ENCODE measurements at places on chromosomes 7 and 10.
A peak's percentile ranks its signal among the peaks of the same experiment; 100 is the strongest.

GRCh38 chr10:11797847-11798633 is 25.1 kb upstream of the PROSER2 start:
- DNase-seq: no peak

- DNase-seq: no peak
Measured at GRCh38 chr10:88019753-88020152, 156.3 kb downstream of the PTEN start.

GRCh38 chr10:77251297-77252013 is 386.2 kb downstream of the KCNMA1 start:
- DNase-seq: no peak

- DNase-seq: no peak
Measured at GRCh38 chr7:137985897-137986251, 16.0 kb downstream of the CREB3L2 start.

DNA sequence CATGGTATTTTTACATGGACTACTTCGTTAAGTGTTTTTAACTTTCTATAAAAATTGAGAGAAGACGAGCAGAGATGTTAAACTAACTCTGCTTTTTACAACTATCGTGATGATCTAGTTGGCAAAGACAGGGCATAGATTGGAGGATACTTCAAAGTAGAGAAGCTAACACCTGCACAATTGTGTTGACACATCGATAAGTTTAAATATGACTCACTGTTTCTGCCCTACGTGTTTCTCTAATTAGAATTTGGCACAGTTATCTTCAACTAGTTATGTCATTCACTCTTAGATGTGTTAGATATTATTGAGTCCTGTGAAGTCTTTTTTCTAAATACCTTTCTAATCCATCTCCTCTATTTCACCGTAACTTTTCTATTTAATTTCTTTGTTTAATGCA is 68.5 kb upstream of the FERD3L start:
- DNase-seq: no peak

DNA sequence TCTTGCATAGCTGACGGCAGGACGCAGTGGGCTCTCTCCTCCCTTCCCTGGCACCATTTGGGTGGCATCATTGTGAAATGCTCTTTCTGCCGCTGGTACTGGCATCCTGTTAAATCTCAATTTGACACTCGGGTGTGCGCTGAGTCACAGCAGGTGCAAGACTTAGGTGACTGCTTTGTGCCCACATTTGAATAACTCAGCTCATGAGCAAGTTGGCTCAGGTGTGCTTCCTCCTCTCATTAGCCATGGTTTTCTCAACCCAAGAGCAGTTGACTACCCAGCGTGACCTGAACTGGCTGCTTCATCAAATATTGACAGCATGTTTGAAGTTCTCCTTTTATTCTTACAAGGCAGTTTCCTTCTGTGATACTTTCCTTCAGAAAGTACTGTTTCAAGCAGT is 24.6 kb upstream of the NFE2L3 start:
- DNase-seq: no peak

- no peak for DNase-seq
Measured at GRCh38 chr10:33655921-33656320, 321.5 kb upstream of the NRP1 start.

GRCh38 chr10:11901833-11902475 is 78.8 kb downstream of the PROSER2 start:
- no peak for DNase-seq

DNA sequence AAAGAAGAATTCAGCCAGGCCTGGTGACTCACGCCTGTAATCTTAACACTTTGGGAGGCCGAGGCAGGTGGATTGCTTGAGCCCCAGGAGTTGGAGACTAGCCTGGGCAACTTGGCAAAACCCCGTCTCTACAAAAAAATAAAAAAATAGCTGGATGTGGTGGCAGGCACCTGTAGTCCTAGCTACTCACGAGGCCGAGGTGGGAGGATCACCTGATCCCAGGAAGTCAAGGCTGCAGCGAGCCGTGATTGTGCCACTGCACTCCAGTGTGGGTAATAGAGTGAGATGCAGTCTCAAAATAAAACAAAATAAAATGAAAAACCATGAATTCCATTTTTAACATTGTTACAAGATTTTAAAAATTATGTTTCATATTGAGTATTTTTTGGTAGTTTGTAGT is 988.9 kb upstream of the ZNF722 start:
- no peak for DNase-seq

GRCh38 chr10:30806850-30807249 is 177.3 kb upstream of the LYZL2 start:
- no peak for DNase-seq

GRCh38 chr7:157690833-157691585 is 354.2 kb downstream of the DNAJB6 start:
- no peak for DNase-seq

GRCh38 chr10:2834214-2834613 is 233.1 kb upstream of the PFKP start:
- DNase-seq: no peak

- no peak for DNase-seq
Measured at GRCh38 chr7:30200591-30200990, 65.8 kb downstream of the MTURN start.

DNA sequence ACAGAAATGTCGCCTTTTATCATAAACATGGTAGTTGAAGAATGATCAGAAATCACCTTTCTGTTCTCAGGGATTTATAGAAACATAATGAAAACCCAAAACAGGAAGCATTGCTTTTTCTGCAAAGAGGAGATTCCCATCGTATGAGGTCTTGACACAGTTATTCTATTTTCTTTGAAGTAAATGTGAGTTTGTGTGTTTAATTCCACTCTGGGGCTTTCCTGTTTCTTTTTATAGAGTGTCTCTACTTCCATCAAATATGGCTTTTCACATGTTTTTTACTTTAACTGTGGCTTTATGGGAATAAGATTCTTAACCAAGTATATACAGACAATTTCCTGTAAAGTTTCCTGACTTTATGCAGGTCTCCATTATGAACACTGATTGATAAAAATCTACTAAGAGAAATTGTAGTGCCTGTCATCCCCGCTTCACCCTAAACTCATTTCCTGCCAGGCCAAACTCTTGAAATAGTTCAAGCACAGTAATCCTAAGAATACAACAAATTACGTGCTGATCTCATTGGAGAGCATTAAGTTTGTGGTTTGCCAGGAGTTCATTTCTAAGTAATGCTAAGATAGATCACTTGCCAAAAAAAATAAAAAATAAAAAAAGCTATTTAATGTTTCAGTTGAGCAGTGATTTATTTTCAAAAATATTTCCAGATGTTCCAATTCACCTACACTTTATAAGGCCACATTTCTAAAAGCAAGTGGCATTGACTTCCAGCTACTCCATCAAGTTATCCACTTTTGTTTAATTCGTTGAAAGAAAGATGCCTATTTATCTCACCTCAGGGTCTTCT is 52.2 kb upstream of the SEC61G start:
- no peak for DNase-seq

- no peak for DNase-seq
Measured at GRCh38 chr7:138565451-138566114, 105.5 kb downstream of the TRIM24 start.

- peak; percentile 79 for DNase-seq
Measured at GRCh38 chr7:134432296-134433152, 26.4 kb downstream of the AKR1B1 start.

DNA sequence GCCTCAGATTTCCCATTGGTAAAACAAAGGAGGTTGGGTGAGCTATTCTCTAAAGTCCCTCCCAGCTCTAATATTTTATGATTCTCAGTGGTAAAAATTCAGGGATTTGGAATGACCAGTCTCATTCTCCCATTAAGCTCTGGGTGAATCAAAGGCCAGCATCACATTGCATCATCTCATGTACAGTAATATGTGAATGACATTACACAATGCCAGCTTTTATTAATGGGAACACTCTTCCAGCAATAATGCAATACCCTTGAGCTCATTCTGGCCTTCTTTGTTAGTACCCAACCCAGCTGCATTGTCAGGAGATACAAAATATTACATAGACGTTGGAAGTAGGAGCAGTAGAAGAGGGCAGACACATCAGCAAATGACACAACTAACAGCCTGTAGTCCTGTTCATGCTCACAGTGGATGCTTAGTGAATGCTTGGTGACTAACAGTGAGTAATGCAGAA is 100.0 kb upstream of the EGR2 start:
- DNase-seq: no peak

- DNase-seq: no peak
Measured at GRCh38 chr10:32371101-32371500, 24.1 kb upstream of the EPC1 start.

- DNase-seq: no peak
Measured at GRCh38 chr7:71784781-71785180, 627.4 kb downstream of the CALN1 start.

DNA sequence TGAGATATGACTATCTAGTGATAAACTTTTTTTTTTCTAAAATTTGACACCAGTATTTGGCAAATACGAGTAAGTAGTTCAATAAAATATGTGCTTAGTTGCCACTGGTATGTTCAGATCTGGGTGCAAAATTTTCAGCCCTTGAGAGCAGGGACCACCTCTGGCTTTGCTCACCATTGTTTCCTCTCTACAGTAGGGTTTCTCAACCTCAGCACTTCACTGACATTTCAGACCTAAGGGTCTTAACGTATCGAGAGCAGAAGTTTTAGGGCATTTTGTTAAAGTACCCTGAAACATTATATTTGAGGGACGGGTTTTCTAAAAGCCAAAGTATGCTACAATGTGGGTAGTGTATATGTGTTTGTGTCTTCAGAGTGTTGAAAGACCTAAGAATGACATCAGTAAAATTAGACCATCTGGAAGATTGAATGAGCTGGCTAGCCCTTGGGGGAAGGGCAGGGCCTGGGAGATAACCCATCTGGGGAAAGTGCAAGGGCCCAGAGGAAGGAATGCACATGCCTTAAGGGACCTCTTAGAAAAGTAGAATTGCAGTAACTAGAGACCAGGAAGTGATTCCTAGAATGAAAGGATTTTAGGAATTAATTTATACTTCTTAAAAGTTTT is 11.8 kb downstream of the BZW2 start:
- no peak for DNase-seq

- no peak for DNase-seq
Measured at GRCh38 chr7:23965296-23965695, 255.3 kb downstream of the STK31 start.

- no peak for DNase-seq
Measured at GRCh38 chr10:37478381-37478780, 353.0 kb downstream of the ANKRD30A start.

DNA sequence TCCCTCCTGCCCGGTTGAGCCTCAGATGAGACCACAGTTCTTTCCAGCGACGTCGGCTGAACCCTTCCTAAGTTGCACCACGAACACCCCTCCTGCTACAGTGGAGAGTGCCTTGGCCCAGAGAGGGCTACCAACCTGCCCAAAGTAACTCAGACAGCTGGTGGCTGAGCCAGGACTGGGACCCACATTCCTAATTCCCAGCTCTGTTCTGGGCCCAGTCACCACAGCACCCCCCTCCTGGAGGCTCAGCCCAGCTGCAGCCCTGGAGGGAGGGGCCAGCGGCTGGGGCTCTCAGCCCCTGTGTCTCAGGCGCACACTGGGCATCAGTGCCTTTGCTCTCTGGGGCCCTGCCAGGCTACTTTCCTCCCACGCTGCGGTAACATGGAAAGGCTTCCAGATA is 10.6 kb downstream of the ATP6V1F start:
- no peak for DNase-seq

DNA sequence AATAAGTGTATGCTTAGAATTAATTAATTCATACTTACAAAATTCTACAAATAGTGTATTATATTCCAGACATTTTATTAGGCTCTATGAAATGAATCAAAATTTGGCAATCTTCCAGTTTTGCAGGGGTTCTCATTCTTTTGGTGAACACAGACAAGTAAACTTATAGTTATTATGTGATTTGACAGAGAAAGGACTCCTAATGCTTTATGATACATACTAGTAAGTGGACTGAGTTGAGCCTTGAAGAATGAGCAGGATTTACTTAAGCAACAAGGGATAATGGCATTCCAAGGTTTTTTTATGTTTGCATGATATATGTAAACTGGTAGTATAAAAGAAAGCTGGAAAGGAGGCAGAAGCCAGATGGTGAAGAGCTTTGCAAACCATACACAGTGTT is 145.7 kb upstream of the FERD3L start:
- DNase-seq: no peak

GRCh38 chr10:106557951-106558733 is 606.4 kb downstream of the SORCS1 start:
- no peak for DNase-seq

DNA sequence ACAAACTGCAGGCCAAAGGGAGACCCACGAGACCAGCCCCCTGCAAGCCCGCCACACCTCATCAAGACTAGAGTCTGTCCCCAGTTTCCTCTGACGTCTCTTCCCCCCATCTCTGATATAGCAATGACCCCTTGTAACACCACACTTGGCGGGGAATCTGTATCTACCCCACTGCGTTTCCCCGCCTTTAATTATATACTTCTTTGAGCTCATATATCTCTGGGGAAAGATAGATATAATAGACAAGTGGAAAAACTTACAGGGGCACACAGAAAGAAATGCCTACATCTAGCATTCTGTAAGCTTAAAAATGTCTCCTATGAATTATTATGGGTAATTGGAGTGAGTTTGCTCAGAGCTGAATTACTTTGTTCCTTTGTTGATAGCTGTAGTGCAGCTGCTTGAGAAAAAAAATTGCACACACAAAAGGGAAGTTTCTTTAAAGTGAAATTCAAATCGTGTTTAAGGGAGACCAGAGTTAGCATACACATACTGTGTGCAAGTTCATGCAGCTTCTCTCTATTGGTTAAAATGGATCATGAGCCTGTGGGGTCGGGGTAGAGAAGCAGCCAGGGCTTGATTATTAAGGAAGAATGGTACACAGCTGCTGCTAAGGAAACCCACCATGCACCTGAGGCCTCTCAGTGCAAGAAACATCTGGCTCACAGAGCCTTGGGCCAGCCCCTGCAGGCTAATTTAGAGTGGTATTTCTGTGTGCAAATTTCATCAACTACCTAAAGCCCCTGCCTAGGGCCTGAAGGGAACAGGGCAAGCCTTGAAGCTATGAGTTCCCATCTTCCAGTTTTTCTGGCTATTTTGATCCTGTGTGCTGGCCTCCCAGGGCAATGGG is 32.5 kb downstream of the CDCA7L start:
- DNase-seq: no peak

DNA sequence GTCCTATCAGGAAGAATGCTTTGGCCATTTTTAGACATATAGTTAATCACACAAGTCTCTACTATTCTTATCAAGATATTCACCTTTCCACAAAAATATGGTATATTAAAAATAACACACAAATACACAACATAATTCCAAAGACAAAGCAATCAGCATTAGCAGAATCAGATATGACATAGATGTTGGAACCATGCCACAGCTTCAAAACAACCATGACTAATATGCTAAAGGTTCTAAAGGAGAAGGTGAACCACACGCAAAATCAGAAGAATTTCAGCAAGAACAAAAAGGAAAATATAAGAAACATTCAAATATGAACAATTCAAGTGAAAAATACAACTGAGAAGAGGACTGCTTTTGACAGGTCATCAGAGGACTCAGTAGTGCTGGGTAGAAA is 670.2 kb upstream of the SORCS1 start:
- no peak for DNase-seq

GRCh38 chr7:41921453-41921981 is 218.6 kb upstream of the INHBA start:
- DNase-seq: no peak
